K562 (cell line): ENCODE measurements at places on chromosomes 5 and 9. TPM values are rescaled to one million over a fixed set of nuclear protein-coding genes. Genes with fewer than 3 reads are reported as not detected.
A peak's percentile ranks its signal among the peaks of the same experiment; 100 is the strongest.

DNA sequence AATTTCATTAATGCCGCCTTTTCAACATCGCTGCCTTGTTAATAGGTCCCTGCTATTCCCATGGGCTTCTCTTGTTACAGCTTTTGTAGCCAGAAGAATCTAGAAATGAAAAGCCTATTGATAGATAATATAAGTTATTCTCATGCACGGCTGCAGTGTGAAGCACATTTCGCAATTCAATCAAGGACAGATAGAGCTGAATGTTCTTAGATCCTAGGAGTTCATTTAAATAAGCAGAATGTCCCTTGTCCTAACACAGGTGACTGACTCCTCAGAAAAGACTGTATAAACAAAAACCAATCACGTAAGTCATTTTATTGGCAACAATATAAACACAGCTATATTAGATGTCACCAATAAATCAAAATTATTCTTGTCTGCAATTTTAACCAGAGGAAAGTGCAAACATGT, 9.4 kb downstream of the GLIS3 start:
- DNase-seq, result no peak

- peak; percentile 54 for DNase-seq
Measured at GRCh38 chr9:134339183-134339806, 13.0 kb downstream of the RXRA start.

DNA sequence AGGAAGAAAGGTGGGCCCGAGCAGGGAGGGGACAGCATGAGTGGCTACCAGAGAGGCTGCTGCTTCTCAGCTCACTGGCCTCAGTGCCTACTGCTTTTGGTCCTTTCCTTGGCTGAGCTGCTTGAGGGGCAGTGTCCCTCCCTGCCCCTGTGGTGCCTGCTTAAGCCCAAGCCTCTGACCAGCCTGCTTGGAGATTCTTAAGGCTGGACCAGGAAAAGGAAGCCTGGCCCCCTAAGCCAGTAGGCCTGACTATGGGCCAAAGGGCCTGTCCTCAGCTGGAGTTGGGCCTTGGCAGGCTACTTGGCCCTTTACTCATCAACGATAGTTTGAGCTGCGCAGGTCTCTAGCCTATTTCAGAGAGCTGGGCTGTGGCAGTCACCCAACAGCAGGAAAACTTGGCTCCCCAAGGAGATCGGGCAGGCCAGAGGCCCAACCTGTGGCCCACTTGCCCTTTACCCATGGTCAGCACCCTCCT, 24.9 kb downstream of the TCF7 start:
- DNase-seq, result no peak

The CLIC3 gene
- total RNA-seq, result 0.18 and 0.29 TPM in 2 replicates

- no peak for DNase-seq
Measured at GRCh38 chr9:125971050-125971449, 223.9 kb downstream of the PBX3 start.

GRCh38 chr5:89129941-89130340, 247.0 kb upstream of the MEF2C start:
- DNase-seq, result no peak

GRCh38 chr5:115857057-115857479, 15.3 kb downstream of the AP3S1 start:
- DNase-seq, result no peak

The ADGRD2 gene
- total RNA-seq, result not detected in 2 replicates

The SPINK6 gene
- total RNA-seq, result not detected in 2 replicates

The BARHL1 gene
- not detected in 2 replicates for total RNA-seq

- peak; percentile 94 for DNase-seq
Measured at GRCh38 chr5:124628721-124629596, 117.5 kb downstream of the ZNF608 start.

- no peak for DNase-seq
Measured at GRCh38 chr9:21803649-21804048, 1.2 kb downstream of the MTAP start.

DNA sequence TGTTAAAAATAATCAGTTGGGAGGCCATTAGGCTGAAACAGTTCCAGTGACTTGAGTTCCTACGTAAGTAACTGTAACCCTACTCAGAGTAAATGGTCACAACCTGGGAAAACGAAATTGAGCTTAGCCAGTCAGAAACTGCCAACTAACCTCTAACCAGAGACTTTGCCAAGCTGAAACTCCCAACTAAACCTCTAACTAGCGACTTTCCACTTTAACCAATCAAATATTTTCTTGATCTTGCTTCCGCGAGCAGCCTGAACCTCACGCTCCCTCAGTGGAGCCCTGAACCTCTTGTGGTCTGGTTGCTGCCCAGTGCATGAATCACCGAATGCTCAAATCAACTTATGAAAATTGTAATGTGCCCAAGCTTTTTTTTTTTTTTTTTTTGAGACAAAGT, 156.2 kb downstream of the MED10 start:
- no peak for DNase-seq

- DNase-seq, result no peak
Measured at GRCh38 chr5:12322042-12322441, 417.8 kb upstream of the CTNND2 start.

DNA sequence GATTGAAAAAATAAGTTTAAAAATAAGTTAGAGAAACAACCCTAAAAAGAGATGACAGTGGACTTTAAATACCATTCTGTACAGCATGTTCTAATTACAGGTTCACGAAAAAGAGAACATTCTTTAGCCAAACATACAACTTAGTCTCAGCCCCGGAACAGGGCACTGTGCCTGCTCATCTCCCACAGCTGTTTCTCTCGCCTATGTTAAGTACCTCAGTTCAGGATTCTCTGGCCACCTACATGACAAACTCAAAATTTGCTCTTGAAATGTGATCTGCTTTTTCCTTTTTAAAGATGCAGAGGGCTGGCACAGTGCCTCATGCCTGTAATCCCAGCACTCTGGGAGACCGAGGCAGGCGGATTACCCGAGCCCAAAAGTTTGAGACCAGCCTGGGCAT, 52.3 kb downstream of the MYO10 start:
- DNase-seq, result no peak

DNA sequence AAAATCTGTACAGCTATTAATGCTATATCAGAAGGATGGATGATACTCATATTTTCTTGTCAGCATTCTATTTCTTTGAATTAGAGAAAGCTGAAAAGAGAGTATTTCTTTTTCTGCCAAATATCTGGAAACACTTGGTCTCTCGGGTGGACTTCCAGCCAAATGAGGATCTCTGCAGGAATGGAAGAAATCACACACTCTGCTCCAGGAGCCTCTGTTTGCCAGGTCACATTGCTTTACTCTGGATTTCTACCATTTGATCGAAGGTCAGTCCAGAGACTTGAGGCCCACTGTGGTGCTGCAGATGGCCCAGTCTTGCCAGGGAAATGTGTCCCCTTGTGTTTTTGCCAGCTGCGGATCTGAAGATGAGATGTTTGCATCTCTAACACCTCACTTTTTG, 154.1 kb downstream of the PCSK1 start:
- no peak for DNase-seq

DNA sequence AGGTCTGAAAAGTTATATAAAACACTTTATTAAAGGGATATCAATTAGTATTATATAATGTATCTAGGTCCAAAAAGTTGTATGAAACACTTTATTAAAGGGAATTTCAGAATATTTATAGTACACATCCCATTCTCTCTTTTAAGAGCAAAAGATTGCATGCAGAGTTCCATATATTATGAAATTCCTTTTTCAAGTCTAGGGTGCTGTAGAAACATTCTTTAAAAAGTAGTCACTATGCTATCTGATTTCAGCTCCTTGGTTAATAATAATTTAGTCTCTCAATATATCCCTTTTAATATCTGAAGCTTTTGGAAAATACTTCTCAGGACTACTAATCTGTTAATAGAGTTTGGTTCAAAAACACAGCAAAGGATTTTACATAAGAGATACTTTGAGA, 1496.1 kb upstream of the C9orf72 start:
- no peak for DNase-seq

The IL33 gene
- 0.09 TPM in 1 of 2 replicates, not detected in the other for total RNA-seq

DNA sequence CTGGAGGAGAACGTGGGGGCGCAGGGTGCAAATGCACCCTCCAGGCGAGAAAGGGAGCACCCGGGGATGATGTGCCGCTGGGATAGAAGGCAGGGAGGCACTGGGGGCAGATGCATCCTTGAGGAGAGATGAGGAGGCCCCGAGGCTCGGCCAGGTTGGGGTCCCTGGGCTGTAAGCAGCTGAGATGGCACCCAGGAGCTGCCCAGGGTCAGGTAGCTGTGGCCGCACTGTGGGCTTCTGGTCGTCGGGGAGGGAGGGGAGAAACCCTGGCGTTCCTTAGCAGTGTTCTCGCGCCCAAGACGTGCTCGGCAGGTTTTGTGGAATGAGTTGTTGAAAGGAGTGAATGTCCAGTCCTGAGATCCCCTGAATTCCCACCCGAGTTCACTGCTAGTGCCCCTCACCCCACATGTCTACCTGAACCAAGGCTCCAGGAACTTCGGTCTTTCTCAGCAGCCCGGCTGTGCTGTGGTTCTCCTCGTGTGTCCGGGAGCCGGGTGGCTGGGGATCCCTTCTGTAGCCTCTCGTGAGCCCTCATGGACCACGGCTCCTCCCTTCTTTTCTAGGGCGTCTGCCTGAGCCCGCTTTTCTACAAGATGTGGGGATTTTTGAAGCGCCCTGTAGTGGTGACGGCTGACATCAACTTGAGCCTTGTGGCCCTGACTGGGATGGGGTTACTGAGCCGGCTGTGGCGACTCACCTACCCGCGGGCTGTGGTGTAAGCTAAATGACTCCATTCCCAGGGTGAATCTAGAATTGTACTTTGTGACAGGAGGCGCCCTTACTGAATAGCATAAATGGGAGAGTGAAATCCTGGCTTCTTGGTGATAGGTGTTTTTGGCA, 1.1 kb downstream of the POMT1 start:
- DNase-seq, result peak; percentile 48

DNA sequence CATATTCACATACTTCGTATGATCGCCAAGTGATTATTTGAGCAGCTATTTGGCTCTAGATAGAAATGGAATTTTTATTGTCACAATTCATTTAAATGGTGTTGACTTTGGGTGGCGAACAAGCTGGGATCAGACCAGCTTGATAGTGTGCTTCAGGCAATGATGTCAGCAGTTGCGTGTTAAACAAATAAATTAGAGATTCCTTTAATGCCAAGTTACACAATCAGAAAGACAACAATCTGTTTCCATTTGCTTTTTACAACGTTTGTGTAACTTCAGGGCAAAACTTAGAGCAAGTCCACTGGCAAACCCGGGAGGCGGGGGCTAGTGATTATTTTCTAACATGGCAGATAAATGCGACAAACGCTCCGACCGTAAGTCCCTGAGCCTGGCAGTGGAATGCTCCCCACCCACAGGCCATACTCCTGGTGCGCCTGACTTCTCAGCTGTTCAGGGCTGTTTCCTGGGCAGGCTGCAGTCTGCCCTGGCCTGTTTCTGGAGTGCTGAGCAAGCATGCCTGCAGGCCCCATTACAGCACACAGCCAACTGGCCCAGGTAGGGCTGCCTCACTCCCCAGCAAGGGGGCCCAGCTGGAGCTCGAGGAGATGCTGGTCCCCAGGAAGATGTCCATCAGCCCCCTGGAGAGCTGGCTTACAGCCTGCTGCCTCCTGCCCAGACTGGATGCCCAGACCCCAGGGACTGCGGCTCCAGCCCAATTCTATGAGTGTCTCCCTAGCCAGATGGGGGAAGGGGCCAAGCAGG, 88.7 kb downstream of the BASP1 start:
- no peak for DNase-seq

GRCh38 chr5:73130811-73131210, 10.4 kb downstream of the TMEM171 start:
- no peak for DNase-seq

DNA sequence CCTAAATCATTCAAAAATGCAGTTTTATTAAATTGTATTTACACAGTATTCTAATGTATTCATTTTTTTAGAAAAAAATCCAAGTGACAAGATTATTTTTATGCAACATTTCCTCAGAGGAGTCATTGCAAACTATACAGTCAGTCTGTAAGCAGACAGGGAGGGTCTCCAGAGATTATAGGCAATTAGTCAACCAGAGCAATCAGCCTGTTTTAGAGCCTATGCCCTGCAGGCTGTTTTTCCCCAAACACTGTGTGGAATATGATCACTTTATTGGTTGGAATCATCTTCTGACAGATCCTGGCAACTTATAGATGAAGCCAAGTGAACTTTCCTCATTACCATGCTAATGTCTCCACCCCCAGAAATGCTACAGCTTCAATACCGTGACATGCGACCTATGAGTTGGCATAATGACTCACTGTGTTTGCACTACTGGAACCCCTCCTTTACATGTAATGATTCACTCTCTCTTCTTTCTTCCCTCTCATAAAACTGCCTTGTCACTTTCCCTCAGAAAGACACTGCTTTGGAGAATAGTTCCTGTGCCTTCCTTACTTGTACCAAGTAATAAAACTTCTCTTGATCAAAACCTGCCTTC, 577.7 kb upstream of the FTMT start:
- peak; percentile 9 for DNase-seq

The IQGAP2 gene
- total RNA-seq, result 15.0 and 17.4 TPM in 2 replicates

GRCh38 chr9:14356351-14357265, 42.7 kb upstream of the NFIB start:
- DNase-seq, result no peak

The FAM120AOS gene
- total RNA-seq, result 39.6 and 43.5 TPM in 2 replicates

- DNase-seq, result no peak
Measured at GRCh38 chr5:121430538-121430937, 421.1 kb upstream of the FTMT start.

The GRM6 gene
- not detected in 2 replicates for total RNA-seq

The KIF4B gene
- 0.07 TPM in 1 of 2 replicates, not detected in the other for total RNA-seq

DNA sequence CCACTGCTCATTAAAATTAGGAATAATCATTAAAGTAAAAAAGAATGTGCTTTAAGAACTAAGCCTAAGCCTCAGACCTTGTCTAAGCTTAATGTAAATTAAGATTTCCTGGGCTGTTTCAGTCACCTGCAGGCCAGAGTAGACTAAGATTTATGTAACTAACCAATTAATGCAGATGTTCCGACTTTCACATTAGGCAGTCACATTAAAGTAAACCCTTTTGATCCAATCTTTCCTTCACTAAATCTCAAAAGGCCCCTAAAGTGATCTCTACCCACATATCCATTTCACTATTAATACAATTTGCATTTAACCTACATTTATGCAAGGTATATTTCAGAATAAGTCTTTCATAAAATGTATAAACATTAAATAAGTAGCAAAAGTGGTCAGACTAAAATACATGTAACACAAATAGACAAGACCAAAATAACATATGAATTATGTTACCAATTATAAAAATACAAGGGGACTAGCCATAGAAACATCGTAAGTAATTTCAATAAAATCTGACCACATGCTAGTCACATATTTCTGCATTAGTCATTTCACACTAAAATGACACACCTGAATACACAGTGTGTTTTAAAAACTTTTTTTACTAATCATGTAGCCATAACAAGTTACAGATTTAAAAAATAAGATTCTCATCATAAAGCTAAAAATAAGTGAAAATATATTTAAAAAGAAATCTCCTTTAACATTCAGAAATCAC, 7.7 kb downstream of the NR3C1 start:
- no peak for DNase-seq

The SPAAR gene
- not detected in 2 replicates for total RNA-seq

DNA sequence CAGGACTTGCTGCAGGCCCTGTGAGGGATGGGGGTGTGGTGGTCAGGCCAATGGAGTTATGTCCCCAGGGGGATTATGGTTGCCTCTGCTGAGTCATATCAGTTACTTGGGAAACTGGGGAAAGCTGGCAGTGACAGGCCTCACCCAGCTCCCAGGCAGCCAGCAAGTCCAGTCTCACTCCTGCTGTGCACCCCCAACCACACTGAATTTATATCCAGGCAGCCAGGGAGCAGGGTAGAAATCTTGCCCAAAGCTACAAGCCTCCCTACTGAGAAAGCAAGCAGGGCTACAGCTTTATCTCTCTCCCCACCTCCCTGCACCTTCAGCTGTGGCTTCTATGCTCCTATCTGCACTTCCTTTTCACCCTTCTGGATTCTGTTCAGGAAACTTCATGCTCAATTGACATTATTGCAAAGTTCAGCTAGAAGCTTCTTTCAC, 2076.0 kb upstream of the CDH9 start:
- peak; percentile 45 for DNase-seq

- no peak for DNase-seq
Measured at GRCh38 chr5:36177715-36178523, 26.0 kb downstream of the SKP2 start.
